HFF-Myc (cell line): ENCODE measurements at places on chromosomes 6 and 20.

DNA sequence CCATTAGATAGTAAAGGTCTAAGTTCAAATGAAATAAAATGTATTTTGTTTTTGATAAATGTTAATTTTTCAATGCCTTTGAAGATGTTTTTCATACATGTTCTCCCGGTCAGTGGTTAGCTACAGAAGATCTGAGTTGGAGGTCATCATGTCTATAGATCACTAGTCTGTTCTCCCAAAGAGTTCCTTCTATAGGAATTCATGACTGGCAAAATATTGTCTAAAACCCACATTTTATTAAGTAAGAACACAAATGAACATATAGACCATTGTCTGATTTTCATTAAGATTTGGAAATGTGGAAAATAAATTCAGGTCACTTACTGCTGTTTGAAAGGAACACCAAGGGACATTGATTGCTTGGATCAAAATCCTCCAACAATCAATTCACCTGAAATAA, 23.6 kb downstream of the HAO1 start:
- DNase-seq, result no peak

GRCh38 chr6:170006071-170006899, 254.9 kb downstream of the ERMARD start:
- no peak for DNase-seq

DNA sequence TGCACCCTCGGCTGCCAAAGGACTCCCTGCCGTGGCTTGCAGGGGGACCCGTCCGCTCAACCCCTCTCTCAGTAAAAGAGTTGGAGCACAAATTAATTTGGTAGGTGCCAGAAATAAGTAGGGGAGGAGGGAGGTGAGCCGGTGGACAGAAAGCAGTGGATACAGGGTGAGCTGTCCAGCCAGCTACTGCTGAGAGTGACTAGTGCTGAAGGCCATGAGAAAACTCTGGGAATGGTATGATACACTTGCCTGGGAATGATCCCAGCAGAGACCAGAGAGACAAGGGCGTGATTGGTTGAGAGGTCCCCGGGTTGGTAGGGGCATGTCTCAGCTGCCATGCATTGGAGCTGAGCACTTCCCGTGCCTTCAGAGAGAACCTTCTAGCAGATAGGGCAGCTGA, 15.7 kb downstream of the FOXQ1 start:
- no peak for DNase-seq

DNA sequence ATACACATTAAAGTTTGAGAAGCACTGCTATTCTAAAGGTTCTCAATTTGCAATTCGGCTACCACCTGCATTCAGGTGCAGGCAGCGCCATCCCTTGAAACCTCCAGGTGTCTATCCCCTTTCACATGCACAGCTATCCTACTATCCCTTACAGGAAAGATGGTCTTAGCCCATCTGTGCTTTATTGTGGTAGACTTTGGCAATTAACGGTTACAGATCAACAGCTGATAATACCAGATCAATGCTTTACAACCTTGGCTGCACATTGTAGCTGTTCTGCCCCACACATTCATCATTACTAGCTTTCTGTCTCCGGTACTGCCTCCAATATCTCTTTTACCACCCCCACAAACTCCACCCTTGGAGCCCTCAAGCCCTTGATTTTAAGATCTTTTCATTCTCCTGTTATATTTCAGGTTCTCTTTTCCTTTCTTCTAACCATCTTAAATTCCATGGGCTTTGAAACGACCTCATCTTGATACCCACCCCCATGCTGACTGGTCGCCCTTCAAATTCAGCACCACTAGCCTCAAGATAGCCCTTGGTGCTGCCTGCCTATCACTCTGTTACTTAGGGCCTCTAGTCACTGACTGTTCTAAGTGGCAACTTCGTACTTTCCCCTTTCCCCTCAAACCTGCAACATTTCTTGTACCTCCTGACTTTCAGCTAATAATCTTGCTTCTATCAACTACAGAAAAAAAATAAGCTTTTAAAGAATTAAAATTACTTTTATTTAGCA, 50.8 kb downstream of the SPTLC3 start:
- DNase-seq, result no peak

- no peak for DNase-seq
Observed at GRCh38 chr20:59705651-59706399, 101.5 kb downstream of the PHACTR3 start.

- no peak for DNase-seq
Observed at GRCh38 chr20:19232997-19233794, 20.8 kb downstream of the SLC24A3 start.

DNA sequence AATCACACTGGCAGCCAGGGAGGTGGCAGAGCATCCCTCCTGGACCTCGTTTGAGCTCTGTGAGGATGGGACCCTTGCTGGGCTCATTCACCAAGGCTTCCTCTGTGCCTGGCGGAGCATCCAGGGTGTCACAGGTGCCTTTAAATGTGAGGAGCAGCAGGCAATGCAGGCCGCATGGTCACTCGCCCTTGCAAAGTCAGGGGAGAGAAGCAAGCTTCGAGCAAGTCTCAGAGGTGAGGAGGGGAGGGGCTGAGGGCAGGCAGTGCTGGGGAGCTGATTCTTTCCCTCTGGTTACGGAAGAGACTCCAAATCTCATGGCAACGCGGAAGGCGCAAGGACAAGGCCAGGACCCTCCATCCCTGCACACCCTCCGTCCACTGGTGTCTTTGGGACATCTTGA, 182.7 kb upstream of the PMEPA1 start:
- no peak for DNase-seq

GRCh38 chr6:122122202-122122601, 277.2 kb upstream of the HSF2 start:
- no peak for DNase-seq

DNA sequence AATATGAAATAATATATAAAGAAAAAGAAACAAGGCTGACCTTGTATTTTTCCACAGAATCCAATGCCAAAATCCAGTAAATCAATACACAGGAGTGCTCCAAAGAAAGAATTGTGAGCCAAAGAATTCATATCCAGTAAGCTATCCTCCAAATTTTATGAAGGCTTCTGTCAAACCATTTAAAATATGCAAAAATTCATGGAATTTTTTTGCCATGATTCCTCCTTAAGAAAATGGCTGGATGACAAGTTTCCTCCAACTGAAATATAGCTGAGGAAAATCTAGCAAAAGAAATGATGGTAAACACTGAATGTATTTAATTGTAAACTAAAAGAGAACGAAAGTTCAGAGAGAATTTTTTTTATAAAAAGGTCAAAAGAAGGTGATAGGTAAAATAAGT, 290.3 kb downstream of the UBE3D start:
- DNase-seq, result no peak

DNA sequence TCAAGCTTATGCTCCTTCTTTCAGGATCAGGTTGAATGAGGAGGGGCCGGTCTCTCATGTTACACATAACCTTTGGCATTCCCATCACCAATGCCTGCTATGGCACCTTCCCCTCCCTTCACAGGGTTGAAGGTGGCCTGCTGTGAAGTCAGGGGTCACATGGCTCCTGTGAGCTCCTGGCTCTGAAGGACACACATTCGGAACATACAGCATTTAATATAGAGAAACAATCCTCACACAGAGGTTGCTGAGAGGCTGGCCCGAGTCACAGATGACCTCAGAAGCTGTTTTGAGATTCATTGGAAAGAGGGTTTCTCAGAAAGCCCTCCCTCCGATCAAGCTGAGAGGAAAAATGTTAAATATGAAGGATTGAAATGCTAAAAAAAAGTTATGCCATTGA, 82.1 kb downstream of the PSMG4 start:
- no peak for DNase-seq

DNA sequence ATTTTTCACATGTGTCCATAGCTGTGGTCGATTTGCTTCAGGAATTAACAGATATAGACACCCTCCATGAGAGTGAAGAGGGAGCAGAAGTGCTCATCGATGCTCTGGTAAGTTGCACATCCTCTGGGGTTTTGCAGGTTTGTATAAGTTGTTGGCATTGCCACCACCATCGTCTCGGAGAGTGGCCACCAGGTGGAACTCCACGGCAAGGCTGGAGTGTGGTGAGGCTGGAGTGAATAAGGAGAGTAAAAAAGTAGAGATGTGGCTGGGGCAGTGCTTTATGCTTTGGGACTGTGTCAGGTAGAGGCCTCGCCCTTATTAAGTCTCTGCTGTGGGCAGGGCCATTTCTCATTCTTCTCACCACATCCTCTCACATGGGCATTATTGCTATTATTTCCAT, 63.7 kb downstream of the CTNNBL1 start:
- DNase-seq, result no peak

- no peak for DNase-seq
Observed at GRCh38 chr20:37823296-37823980, 79.5 kb upstream of the VSTM2L start.

DNA sequence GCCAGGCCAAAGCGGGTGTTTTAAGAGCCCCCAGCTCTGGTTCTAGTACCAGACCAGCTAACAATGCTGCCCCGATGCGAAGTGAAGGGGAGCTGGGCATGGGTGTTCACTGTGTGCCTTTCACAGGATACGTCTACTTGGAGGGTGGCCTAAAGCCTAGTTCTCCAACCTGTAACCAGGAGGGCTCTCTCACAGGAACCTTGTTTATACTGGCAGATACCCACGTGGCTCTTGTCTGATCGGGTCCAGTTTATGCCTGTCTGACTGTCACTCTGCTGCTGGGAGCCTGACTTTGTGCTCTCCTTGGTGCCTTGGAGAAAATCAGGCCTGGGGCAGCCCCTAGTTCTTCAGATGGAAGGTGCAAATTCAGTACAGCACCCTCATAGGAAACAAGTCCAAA, 60.2 kb upstream of the RNF144B start:
- no peak for DNase-seq

- no peak for DNase-seq
Observed at GRCh38 chr6:67231092-67231491, 1404.0 kb upstream of the ADGRB3 start.

GRCh38 chr6:25266456-25267100, 12.6 kb upstream of the CARMIL1 start:
- no peak for DNase-seq

DNA sequence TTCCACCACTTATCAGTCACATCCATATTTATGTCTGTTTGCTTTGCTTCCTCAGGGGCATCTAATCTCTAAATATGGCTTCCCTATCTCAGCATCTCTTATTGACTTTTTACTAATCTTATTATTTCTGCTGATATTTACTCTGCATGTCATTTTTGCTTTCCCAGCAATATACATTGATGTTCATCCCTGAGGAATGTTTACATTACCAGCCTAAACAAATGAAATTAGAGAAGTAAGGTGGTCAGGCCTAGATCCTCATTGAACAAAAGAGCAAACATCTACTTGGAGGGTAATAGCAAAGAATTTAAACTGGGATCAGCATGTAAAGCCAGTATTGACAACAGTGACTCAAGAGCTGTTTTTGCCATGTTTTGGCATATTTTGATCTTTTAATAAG, 546.4 kb downstream of the MMUT start:
- DNase-seq, result no peak

DNA sequence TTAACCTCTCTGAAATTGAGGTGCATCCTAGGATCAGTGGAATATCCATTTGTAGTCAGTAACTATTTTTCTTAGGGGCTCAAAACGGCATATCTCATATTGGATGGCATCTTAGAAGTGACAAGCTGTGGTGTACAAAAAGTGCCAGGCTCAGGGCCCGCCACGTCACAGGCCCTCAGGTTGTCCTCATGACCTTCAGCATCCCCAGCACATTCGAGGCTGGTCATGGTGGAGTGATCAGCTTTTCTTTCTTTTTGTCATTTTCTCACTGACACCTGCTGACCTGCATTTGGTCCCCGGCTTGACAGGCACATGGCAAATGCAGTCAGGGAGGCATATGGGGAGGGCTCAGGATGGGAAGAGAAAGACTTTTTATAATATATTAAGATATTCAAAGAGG, 7.1 kb upstream of the E2F1 start:
- DNase-seq, result no peak

- DNase-seq, result no peak
Observed at GRCh38 chr6:6436946-6437345, 116.5 kb upstream of the F13A1 start.

DNA sequence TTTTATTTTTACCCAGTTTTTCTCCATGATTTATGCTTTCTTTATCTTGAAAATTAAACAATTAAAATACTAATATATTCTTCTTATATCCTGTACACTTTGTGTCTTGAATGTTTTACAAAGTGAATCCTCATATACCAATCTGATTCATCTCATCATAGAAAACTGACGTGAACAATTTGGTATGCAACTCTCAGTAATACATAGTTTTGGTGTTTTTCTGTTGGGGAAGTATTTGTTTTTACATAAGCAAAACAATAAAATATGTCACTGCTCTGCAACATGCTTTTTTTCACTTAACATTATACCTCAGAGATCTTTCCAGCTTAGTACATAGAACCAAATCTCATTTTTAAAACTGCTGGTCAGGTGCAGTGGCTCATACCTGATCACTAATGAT, 14.7 kb downstream of the DNAAF9 start:
- no peak for DNase-seq

DNA sequence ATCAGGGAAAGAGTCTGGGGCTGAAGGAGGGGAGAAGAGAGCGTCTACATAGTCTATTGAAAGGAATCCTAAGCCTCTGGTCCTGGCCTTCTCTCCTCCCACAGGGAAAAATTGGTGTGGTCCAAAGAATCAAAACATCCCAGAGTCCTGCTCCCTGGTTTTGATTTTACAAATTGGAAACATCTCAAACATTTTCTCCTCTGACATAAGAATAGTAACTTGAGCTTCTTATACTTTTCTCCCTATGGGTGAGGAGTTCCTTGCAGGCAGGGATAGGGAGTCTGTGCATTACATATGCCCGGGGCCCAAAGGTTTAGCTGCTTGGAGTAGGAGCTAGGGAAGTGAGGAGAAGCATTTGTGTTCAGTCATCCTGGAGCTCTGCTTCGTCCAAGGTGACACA, 120.0 kb upstream of the GGTLC1 start:
- no peak for DNase-seq

DNA sequence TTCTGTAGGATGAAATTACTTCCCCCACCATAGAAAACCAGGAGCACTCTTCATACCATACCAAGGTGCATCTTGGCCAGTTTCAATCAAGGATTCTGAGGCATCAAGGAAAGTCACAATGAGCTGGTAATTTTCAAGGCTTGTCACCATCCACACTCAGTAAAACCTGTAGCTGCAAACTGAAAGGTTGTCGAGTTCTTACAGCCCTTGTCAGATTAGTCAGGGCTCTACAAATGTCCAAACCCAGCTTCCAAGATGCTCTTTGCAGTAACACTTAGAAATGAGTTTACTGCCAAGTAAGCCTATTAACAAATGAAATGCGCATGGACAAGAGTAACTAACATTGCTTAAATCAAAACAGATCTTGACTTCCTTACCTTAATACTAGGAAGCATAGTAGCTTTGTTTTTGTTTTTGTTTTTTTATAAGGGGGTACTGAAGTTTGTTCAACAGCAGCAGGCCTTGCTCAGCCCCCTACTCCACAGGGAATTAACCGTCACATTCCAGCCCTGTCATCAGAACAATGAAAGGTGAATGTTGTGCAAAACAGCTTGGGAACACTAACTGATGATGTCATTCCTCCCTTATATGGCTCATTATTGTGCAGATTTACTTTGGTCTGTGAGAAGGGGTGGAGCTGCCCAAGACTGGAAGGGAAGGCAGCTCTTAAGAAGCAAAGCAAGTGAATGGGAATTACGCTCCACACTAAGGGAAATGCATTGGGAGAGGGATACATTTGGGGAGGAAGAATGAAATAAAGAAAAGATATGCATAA, 49.9 kb upstream of the TMEM30A start:
- peak; percentile 56 for DNase-seq

GRCh38 chr6:21537637-21538036, 55.9 kb upstream of the SOX4 start:
- DNase-seq, result no peak
